ENCODE measurements at places on chromosomes 16 and 17.

- no peak for DNase-seq
These were observed 12.8 kb downstream of the CDIP1 start for GRCh38 chr16:4525634-4526277.

DNA sequence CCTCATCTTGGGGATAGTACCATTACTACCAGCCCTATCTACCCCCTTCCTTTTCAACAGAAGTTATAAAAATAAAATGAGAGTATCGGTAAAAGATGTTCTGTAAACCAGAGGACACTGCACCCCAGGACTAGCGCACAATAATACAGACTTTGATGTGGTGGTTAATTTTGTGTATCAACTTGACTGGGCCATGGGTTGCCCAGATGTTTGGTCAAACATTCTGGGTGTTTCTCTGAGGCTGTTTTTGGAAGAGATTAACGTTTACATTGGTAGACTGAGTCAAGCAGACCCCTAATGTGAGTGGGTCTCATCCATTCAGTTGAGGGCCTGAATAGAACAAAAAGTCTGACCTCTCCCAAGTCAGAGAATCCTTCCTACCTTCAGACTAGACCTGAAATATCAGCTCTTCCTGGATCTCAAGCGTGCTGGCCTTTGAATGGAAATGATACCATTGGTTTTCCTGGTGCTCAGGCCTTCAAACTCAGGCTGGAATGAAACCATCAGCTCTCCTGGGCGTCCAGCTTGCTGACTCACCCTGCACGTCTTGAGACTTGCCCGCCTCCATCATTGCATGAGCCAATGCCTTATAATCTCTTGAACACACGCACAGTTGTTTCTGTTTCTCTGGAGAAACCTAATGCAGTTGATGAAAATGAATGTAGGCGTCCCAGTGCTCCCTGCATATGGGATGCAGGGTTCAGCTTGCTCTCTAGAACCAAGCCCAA lies 10.1 kb downstream of the MRM1 start:
- no peak for DNase-seq

DNA sequence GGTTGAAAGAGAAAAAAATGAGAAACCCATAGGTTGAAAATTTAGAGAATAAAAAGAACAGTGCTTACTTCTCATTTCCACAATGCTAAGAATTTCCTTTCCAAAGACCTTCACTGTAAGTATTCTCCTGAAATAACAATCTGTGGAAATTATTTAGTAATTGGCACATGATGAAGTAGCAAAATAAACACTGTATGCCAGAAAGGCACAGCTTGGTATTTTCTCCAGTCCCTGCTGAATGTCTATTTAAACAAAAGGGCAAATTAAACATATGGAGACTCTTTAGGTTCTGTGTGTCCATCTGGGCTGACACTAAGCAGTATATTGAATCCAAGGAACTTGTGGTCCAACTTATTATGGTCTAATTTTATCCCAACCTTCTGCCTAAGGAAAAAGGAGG lies 46.1 kb downstream of the CHCT1 start:
- no peak for DNase-seq

GRCh38 chr16:88529596-88529995 lies 40.6 kb upstream of the ZC3H18 start:
- no peak for DNase-seq

DNA sequence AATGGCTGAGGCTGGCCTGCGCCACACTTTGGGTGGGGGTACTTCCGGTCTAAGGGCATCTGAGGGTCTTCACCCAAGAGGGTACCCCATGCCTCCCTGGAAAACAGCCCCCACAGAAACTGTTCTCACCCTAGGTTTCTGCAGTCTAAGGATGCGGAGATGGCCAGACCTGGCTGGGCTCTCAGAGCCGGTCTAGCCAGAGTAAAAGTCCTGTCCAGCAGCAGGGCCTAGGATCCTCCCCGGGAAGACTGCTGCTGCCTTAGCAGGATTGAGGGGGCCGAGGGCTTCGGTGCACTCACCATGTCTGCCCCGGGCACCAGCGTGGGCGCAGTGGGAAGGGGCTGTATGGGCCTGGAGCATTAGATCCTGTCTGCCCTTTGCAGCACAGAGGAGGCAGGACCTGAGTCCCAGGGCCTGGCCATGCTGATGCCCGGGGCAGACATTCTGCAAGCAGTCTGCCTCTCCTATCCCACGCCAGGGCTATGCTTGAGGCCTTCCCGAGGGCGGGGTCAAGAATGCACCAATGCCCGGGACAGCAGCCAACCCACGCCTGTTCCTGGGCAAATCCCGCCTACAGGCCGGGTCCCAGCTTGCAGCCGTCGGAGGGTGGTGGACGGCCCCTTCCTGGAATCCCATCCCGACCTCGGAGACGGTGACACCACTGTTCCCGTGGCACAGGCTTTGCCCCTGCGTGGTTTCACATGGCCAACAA lies 54.7 kb downstream of the CBFA2T3 start:
- DNase-seq, result no peak

GRCh38 chr16:10849736-10850477 lies 27.1 kb upstream of the CIITA start:
- no peak for DNase-seq

- no peak for DNase-seq
These were observed 282.9 kb downstream of the RBFOX1 start for GRCh38 chr16:7615565-7615964.

DNA sequence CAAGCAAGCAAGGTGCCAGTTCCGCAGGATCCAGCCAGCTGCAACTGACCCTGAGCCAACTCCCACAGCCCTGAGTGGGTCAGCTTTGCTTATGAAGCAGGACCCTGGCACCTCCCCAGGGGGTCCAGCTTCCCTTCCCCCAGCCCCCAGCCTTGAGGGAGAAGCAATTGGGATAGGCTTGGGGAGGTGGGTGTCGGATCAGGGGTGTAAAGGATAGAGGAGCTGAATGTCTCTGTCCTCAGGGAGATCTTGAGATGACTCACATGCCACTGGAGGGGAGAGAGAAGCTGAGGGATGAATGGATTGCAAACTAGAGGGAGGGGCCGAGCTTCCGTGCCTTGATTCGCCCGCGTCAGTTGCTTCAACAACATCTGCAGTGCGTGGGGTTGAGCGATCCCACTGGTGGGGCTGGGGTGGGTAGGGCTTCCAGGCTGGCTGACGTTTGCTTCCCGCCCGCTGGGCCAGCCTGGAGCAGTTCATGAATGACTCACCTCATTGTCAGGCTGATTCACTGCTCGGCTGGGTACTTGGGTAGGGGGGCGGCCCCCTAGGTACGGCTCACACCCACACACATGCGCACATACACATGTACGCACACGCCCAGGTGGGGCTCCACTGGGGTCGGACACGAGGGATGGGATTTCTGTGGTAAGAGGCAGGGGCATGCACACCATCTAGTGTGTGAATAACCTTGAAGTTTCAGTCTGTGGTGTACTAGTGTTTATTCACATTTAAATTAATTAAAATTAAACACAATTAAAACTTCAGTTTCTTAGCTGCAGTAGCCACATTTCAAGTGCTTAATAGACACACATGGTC lies 3.6 kb upstream of the HROB start:
- DNase-seq, result peak; percentile 82

DNA sequence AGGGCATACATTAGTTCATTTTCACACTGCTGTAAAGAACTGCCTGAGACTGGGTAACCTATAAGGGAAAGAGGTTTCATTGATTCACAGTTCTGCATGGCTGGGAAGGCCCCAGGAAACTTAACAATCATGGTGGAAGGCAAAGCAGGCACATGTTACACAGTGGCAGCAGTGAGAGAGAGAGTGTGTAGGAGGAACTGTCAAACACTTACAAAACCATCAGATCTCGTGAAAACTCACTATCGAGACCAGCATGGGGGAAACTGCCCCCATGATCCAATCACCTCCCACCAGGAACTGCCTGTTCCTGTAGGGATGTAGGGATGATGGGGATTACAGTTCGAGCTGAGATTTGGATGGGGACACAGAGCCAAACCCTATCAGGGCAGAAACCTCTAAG lies 17.2 kb downstream of the NUBP1 start:
- DNase-seq, result no peak

GRCh38 chr17:66135219-66135618 lies 56.7 kb downstream of the CEP112 start:
- no peak for DNase-seq

DNA sequence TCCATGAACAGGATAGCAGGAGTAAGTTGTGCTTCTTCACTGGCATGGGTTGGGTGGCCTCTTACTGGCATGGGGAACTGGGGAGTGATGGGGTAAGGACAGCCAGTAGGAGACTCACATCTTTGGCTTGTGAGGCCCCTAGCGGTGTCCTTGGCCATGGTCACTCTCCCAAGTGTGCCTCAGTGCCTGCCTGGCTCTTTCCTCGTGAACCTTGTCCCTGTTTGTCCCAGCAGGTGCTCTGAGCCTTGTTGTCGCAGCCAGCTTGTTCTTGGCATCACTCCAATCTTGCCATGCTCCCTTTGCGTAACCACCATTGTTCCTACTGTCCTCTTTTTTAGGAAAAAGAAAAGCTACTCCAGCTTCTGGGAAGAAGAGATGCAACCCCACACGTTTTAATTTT lies 53.6 kb upstream of the SDK2 start:
- DNase-seq, result peak; percentile 63

DNA sequence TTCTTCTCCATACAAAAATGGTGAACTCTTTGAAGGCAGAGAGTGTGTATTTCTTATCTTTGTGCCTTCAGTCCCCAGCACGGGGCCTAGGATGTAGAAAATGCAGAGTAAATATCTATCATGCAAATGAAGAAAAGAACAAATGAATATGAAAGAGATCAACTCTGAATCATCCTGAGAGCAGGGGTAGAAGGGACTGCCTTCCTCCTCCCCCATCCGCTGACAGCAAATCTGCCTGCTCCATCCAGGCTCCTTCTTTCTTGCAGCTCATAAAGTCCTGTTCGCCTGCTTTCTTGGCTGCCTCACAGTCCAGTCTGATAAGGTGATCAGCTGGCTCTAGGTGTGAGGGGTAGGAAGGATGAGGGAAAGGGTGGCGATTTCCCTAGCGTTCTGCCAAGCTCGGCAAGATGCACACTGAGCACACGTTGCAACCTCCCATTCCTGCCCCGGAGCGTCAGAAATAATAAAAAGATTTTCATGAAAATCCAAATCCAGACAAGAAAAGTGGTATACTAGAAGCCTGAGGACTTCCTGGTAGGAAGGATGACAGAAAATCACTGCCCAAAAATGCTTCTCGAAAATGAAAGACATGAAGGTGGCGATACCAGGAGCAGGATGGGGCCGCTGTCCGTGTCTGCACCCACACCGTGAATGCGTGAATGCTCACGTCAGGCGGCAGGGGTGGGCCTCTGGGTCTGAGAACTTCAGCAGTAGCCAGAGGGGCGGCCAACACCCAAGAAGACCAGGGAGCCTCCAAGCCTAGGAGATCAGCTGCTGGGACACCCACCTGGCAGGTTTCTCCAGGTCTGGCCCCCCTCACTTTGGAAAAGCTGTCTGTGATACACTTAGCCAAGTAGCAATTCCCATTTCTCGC lies 67.1 kb downstream of the VPS53 start:
- DNase-seq, result no peak

GRCh38 chr17:44889003-44889402 lies 10.2 kb downstream of the EFTUD2 start:
- DNase-seq, result no peak

- no peak for DNase-seq
These were observed 11.0 kb downstream of the EFTUD2 start for GRCh38 chr17:44887971-44888954.

Measured in NCI-H2081 (cell line).